ENCODE measurements at places on chromosomes 13 and 19.
A peak's percentile ranks its signal among the peaks of the same experiment; 100 is the strongest.

- no peak for DNase-seq
Measured at GRCh38 chr13:98529171-98529570, 47.7 kb downstream of the STK24 start.

DNA sequence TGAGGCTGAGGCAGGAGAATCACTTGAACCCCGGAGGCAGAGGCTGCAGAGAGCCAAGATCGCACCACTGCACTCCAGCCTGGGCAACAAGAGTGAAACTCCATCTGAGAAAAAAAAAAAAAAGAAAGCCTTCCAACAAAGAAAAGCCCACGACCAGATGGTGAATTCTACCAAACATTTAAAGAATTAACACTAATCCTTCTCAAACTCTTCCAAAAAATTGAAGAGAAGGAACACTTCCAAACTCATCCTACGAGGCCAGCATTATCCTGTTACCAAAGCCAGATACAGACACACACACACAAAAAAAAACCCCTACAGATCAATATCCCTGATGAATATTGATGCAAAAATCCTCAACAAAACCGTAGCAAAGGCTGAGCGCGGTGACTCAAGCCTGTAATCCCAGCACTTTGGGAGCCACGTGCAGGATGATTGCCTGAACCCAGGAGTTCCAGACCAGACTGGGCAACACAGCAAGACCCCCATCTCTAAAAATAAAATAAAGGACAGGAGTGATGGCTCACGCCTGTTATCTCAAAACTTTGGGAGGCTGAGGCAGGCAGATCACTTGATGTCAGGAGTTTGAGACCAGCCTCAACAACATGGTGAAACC is 6.2 kb upstream of the EVI5L start:
- DNase-seq: no peak

DNA sequence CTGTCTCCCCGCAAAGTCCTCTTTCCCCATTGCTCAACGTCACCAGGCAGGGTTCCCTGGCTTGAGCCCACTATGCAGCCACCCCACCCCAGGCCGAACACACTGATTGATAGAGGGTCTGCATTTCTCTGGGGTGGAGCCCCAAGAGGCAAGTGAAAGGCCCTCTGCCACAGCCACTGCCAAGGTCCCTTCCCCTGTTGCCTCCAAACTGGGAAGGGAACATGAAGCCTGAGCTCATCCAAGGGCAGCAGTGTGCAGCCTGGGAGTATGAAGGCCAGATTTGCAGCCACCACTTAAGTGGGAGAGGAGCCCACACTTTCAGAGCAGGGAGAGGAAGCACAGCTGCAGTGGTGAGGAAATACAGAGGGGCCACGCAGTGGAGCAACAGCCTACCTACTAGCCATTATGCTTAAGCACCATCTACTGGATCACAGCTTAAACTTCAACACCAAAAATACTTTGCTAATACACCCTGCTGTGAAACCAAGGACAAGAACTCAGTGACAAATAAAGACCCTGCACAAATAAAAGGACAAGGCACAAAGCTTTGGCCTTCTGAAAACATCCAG is 48.6 kb downstream of the UBL3 start:
- DNase-seq: no peak

DNA sequence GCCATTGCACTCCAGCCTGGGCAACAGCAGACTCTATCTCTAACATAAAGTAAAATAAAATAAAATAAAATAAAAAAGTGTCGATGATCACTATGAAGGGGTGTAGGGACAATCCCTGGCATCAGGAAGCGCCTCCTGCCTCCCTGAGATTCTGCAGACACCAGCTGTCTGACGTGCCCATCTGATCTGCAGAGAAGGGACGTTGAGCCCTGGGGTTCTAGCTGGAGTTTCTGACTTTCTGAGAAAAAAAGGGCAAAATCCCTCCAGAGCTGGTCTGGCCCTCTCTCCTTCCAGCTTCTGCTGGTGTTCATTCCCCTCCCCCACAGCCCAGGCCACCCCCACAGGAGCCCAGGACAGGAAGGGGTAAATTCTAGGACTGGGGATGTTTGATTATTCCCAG is 2.4 kb upstream of the ADGRE5 start:
- no peak for DNase-seq

DNA sequence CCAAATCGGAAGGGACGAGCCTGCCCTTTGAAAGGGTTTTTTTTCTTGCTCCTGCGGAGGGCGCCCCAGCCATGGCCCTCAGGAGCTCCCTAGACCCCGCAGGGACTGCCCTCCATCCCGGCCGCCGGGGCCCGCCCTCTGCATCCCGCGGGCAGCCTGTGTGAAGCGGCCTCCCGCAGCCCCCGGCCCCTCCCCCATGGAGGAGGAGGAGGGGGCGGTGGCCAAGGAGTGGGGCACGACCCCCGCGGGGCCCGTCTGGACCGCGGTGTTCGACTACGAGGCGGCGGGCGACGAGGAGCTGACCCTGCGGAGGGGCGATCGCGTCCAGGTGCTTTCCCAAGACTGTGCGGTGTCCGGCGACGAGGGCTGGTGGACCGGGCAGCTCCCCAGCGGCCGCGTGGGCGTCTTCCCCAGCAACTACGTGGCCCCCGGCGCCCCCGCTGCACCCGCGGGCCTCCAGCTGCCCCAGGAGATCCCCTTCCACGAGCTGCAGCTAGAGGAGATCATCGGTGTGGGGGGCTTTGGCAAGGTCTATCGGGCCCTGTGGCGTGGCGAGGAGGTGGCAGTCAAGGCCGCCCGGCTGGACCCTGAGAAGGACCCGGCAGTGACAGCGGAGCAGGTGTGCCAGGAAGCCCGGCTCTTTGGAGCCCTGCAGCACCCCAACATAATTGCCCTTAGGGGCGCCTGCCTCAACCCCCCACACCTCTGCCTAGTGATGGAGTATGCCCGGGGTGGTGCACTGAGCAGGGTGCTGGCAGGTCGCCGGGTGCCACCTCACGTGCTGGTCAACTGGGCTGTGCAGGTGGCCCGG is 815 bp downstream of the MAP3K10 start:
- peak; percentile 41 for DNase-seq

DNA sequence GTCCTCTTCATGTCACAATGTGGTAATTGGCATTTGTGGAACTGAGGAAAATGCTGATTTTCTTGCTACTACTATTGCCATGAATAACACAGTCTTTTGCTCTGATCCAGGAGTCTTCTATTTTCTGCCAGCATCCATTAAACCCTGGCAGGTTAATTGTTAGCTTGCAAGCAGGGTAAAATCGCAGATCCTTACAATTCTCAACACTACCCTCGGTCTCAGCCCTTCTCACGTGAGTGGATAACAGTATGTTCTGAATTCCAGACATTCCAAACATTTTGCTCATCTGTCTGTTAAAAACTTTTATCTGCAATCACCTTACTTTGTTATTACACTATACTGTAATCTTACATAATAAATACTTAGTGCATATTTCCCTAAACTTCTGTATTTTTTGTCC is 251.3 kb upstream of the ATXN8OS start:
- DNase-seq: no peak

DNA sequence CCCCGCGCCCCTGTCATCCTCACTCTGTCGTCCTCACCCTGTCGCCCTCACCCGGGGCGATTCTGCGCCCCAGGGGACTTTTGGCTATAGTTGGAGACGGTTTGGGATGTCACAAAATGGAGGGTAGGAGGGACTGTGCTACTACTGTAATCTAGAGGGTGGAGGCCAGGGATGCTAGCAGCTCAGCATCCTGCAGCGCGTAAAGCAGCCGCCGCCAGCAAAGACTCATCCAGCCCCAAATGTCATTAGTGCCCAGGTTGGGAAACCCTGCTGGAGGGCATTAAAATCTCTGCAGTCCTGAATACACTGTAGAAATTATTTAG is 362 bp downstream of the ZNF557 start:
- DNase-seq: no peak

DNA sequence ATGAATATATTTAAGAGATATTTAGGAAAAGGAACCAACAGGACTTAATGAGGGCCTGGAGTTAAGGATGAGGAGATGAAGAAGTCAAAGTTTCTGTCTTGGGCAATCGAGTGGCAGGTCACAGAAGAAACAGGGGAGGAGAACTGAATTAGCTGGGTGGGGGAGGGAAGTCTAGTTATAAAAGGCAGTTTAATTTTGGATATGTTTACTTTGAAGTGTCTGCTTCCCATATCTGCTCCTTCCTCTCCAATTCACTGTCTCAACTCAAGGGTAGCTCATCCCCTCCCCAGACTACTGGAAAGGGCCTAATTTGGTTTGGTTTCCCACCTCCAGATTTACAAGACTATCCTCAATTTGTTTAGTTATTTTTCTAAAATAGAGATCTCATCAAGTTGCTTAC is 195.9 kb downstream of the VWA8 start:
- no peak for DNase-seq

GRCh38 chr13:97321616-97322321 is 99.6 kb downstream of the MBNL2 start:
- no peak for DNase-seq

DNA sequence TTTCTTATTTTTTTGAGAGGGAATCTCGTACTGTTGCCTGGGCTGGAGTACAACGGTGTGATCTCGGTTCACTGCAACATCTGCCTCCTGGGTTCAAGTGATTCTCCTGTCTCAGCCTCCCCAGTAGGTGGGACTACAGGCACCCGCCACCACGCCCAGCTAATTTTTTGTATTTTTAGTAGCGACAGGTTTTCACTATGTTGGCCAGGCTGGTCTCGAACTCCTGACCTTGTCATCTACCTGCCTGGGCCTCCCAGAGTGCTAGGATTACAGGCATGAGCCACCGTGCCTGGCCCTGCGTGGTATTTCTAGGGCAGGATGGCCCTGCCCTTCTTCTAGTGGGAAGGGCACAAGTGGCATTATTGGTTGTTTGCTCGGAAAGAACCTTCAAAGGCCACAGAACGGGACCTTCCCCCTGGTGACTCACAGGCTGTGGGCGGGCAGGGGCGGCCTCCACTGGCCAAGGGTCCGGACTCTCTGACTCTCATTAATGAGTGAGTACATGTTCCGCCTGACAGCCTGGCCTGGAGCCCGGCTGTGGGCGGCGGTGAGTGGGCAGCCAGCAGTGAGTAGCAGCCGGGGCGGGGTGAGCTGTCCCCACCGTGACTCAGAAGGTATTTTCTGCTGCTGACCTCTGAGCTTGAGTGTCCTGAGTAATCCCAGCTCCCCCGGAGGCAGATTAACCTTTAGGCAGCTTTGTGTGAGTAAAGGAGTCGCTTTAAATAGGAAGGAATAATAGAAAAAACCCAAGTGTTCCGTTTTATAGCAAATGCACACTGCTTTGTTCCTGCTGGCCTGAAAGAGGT is 5.1 kb downstream of the DOT1L start:
- peak; percentile 88 for DNase-seq

DNA sequence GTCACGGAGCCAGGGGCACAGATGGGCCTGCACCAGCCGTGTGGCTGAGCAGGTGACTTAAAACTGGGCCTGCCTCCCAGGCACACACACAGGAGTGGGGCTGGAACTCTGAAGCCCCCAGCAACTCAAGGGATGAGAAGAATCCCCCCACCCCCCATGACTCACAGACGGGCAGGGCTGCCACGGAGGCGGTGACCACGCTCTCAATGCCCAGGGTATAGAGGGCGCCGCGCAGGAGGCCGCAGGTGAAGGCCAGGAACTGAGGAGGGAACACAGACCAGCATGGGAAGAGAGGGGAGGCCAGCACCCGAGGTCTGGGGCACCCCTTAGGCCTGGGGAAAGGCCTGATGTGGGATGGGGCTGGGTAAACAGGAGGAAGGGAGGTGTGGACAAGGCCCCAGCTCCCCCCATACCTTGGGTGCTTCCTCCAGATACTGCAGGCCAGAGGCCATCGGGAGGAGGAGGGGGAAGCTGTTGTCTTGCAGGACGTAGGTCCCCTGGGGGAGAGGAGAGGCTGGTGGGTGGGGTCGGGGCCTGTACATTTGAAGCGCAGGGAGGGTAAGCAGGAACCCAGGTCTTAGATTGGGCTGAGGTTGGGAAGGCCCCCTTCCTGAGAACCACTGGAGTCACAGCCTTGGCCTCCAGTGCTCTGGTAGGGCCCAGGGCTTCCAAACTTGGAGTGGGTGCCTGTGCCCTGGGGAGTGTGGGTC is 3.1 kb upstream of the NKPD1 start:
- DNase-seq: peak; percentile 28

GRCh38 chr13:44755872-44756271 is 179.7 kb upstream of the TSC22D1 start:
- no peak for DNase-seq

- DNase-seq: no peak
Measured at GRCh38 chr13:94309997-94310855, 169.3 kb downstream of the DCT start.

GRCh38 chr13:62433660-62434059 is 1018.0 kb upstream of the PCDH20 start:
- DNase-seq: no peak

DNA sequence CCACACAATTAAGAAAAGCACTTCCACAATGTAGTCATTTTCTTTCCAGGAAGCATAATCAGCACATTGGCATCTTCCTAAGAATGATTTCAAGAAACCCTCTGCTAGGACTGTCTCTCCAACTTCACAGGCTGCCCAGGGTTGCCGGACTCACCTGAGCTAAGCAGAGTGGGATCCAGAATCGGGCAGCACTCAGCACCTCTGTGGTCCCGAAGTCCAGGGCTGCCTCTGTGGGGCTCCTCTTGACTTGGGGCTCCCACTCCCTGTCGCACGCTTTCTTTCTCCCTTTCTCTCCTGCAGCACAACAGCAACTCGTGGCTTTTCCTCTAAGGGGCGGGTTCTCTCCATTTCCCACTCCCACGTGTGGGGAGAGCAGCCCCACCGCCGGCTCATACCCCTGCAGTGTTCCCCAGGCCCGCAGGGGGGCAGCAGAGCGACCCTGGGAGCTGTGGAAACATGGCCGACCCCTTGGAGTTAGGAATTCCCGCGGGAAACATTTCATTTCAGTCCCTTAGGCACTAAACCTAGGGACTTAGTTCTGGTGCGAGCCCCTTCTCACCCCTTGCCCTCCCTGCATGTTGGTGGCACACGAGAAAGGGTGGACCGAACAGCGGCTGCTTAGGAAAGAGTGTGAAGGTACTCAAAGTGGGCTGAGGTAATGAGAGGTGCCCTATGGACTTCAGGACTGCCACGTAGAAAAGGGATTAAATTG is at the start of gene TMEM272:
Gene TMEM272, minus strand, starts transcription at position 316 of the 712 bp plus-strand sequence. CDS start 6,647 bp downstream, outside the sequence.
- peak; percentile 71 for DNase-seq

DNA sequence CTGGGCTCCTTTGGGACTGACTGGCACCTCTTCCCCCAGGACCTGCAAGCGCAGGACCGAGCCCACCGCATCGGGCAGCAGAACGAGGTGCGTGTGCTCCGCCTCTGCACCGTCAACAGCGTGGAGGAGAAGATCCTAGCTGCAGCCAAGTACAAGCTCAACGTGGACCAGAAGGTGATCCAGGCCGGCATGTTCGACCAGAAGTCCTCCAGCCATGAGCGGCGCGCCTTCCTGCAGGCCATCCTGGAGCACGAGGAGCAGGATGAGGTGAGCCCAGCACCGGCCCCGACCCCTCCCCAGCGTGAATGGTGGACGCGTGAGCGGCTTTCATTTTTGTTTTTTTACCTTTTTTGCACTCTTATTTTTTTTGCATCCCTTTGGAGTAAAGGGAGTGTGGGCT is 56.0 kb upstream of the LDLR start:
- no peak for DNase-seq
